Stimulated activated naive CD8-positive, alpha-beta T cell treated with anti-CD3 and anti-CD28 coated beads, Interleukin-15, Interleukin-2, amounts not matched to agents 100 U/mL and 50 U/mL, for 24 hours (primary cell): ENCODE measurements at places on chromosomes 7 and 10.

GRCh38 chr10:73517166-73517888, 21.5 kb upstream of the PPP3CB start:
- no peak for DNase-seq

DNA sequence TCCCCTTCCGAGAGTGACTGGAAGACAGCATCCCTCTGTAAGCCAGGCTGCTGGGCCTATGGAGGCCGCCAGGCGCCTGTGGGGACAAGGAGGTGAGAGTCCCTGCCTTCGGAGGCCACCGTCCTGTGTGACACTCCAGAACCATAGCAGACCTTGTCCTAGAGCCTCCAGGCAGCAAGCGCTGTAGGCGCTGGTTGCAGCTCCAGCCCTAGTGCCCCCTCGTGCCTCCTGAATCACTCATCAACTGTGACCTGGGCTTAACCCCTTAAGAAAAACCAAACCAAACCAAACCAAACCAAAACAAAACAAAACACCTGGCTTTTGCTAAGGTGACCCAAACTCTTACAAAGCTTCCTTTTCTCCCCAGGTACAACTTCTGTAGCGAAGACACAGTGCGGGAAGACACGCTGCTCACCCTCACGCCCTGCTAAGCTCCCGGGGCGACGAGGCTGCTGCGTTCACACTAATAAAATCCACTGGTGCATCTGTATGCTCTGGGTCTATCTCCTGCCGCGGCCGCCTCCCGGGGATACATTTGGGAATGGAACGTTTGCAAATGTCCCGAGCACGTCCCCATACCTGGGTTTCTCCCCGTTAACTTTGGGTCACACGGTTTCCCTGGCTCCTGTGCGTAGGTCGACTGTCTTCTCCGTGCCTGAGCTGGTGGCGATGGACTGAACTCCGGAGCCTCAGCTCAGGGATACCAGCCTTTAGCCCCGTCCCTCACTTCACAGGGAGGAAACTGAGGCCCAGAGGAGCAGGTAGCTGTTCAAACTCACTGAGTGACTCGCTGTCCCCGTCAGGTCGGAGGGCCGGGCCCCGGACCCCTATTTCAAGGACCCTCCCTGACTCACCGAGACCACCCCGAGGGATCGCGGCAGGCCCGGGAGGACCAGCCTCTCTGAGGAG, 11.8 kb upstream of the PNLIPRP2 start:
- no peak for DNase-seq

DNA sequence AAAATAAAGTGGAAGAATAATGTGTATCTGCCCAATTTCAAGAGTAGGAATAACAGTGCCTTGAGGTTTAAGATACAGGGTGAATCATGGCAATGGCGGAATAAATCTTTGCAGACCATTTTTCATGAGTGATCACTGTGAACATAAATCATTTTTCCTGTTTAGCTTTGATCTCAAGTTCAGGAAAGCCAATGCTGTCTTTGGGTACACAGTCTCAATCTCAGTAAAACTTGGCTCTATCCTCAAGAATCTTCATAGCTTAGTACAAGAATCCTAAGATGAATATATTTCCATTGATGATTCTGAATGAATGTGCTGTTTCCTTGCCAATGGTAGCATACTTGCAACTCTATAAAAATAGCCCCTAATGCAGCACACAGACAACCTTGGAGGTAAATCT, 6.8 kb downstream of the NAMPT start:
- no peak for DNase-seq

GRCh38 chr10:71522442-71523144, 125.9 kb downstream of the CDH23 start:
- no peak for DNase-seq

DNA sequence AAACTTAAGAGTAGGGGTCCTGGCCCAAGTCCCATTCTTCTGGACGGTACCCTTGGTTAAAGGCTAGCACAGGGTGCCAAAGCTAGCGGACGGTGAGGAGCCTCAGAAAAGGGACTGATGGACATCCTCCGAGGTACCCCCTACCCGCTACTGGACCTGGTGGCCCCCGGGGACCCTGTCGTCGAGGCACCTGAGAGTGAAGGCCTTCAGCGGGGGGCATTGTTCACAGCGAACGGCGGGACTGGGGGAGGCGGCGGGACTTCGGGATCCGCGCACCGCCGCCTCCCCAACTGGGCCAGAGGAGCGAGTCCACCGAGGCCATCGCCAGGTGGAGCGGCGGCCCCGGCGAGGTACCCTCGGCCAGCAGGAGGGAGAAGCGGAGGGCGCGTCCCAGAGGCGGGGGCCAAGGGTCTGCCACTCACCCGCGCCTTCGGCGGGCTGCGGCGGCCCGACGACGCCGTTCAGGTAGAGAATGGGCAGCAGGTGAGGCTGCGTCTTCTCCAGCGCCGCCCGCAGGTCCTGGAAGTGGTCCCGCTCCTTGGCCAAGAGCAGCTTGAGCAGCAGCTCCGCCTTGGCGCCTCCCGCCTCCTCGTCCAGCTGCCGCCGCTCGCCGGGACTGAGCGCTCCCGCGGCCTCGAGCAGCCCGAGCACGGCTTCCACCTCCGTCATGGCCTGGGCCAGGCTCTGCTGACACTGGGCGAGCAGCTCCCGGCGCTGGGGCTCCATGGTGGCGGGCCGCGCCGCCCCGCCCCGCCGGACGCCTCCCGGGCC, 575 bp downstream of the DLG5 start:
- DNase-seq: peak; percentile 28

DNA sequence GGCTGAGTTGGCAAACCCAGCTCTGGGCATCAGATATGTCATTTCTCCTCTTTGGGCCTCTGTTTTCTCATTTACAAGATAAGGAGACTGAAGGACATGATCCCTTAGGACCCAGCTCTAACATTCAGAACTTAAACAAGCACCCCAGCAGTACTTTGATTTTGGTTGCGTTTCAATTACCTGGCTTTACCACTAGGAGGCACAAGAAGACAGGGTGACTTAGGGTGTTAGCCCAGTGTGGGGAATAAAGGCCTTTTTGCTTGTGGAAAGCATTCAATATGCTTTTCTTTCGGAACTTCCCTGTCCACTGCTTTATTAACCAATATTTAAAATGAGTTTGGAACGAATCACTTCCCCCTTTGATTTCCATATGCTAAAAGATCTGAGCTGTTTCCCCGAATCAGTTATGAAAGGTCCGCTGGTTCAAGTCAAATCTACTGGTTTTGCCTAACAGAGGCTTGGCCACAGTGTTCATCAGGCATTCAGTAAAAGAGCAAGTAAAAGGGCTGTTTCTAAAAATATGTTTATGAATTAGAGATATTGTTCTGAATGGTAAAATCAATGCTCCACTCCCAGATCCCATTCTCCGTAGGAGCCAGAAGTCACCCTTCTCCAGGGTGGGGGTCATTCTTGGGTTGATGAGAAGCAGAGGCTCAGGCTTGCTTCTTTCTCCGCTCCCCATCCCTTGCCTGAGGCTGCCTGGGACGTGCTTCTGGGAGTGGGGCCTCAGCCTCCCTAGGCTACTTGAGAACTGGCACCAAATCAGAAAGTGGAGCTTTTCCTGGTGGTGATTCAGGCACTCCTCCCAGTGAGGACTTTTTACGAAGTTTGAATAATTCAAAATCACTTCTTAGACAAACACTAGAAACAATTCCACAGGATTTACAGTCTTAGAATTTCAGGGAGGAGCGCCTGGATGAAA, 105.5 kb downstream of the MYOF start:
- peak; percentile 15 for DNase-seq

DNA sequence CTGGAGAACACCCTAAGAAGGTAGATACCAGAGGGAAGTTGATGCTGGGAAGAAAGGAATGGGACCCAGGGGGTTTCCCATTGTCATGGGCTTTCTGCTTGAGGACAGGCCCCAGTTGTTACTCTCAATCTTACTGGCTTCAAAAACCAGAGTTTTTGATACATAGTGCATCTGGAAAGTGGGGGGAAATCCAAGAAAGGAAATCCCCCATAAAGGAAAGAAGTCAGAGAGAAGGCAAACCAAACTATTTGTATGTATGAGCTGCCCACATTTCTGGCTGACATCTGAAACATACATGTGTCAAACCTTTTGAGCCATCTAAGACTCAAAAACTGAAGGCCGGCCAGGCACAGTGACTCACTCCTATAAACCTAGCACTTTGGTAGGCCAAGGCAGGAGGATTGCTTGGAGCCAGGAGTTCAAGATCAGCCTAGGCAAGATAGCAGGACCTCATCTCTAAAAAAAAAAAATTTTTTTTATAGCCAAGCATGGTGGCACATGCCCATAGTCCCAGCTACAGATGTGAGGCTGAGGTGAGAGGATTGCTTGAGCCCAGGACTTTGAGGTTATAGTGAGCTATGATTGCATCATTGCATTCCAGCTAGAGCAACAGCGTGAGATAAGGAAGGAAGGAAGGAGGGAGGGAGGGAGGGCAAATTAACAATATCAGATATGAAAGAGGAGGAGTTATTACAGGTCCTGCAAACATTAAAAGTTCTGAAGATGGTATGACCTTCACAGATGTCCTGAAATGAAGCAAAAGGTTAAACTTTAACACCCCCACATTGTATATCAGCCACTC, 6.7 kb upstream of the COA1 start:
- peak; percentile 53 for DNase-seq

GRCh38 chr7:116316838-116317628, 106.7 kb downstream of the TES start:
- peak; percentile 25 for DNase-seq

GRCh38 chr7:99392659-99393354, 15.6 kb downstream of the PDAP1 start:
- peak; percentile 79 for DNase-seq

DNA sequence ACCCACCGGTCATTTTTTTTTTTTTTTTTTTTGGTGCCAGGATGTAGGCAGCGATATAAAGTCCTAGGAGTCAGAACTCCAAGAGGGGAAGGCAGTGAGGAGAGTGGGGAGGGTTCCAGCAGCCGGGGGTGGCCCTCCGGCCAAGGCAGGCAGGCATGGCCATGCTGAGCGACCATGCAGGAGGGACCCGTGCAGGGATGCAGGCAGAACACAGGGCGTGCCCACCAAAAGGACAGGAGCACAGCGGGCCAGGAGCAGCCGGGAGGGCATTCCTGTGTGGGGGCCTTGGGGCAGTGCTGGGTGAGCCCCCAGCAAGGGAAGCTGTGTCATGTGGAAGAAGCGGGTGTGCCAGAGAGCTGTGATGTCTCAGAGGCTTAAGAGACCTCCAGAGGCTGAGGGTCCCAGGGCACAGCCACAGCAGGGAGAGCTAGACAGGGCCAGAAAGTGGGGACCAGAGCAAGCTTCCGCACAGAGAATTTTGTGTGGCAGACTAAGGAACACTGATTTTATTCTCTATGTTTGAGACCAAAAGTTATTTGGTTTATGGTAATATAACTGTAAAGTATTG, 5.7 kb downstream of the ZFAND2A start:
- no peak for DNase-seq

- no peak for DNase-seq
Observed at GRCh38 chr10:30445711-30446110, 11.7 kb downstream of the MAP3K8 start.

DNA sequence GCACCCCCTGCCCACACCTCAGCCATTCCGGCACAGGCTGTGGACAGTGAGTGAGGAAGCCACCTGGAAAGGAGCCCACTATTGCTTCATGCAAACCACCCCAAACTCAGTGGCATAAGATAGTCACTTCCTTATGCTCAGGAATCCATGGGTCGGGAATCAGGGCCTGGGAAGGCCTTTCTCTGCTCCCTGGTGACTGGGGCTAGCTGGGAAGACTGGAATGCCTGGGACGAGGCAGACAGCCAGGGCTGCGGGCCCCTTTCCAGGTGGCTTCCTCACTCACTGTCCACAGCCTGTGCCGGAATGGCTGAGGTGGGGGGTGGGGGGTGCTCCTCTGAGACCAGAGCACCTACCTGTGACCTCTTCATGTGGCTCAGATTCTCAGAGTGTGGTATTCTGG, 74.1 kb upstream of the GRB10 start:
- DNase-seq: no peak

DNA sequence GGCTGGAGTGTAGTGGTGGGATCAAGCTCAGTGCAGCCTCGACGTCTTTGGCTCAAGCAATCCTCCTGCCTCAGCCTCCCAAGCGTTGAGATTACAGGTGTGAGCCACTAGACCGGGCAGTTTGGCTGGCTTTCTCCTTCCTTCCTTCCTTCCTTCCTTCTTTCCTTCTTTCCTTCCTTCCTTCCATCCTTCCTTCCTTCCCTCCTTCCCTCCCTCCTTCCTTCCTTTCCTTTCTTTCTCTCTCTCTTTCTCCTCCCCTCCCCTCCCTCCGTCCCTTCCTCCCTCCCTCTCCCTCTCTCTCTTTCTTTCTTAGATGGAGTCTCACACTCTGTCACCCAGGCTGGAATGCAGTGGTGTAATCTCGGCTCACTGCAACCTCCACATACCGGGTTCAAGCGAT, 7.6 kb upstream of the VPS37D start:
- DNase-seq: no peak

DNA sequence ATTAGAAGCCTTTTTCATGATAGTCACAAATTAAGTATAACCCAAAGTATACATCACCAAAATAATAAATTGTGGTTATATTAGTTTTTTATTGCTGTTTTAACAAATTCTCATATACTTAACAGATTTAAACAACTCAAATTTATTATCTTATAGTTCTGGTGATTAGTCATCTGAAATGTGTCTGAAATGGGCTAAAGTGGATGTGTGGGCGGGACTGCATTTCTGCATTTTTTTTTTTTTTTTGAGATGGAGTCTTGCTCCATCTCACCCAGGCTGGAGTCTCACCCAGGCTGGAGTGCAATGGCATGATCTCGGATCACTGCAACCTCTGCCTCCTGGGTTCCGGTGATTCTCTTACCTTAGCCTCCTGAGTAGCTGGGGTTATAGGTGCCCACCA, 891.5 kb upstream of the CELF2 start:
- DNase-seq: no peak
